CMK (cell line): ENCODE measurements at places on chromosomes 11 and 22.

DNA sequence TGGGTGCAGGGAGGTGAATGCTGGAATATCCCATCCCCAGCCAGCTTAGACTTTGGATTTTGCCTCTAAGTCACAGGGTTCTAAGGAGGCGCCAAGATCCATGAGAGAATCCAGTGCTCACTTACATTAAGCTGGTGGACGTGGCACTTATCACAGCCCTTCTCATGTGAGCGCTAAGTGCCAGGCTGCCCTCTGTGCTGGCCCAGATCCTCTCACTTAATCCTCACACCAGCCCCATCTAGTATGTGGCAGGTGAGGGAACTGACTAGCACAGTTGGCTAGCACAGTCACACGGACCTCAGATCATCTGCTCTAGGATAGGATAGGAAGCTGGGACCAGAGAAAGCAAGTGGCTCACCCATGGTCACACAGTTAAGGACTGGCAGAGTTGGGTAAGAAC lies 3.6 kb downstream of the HMOX1 start:
- DNase-seq = no peak

DNA sequence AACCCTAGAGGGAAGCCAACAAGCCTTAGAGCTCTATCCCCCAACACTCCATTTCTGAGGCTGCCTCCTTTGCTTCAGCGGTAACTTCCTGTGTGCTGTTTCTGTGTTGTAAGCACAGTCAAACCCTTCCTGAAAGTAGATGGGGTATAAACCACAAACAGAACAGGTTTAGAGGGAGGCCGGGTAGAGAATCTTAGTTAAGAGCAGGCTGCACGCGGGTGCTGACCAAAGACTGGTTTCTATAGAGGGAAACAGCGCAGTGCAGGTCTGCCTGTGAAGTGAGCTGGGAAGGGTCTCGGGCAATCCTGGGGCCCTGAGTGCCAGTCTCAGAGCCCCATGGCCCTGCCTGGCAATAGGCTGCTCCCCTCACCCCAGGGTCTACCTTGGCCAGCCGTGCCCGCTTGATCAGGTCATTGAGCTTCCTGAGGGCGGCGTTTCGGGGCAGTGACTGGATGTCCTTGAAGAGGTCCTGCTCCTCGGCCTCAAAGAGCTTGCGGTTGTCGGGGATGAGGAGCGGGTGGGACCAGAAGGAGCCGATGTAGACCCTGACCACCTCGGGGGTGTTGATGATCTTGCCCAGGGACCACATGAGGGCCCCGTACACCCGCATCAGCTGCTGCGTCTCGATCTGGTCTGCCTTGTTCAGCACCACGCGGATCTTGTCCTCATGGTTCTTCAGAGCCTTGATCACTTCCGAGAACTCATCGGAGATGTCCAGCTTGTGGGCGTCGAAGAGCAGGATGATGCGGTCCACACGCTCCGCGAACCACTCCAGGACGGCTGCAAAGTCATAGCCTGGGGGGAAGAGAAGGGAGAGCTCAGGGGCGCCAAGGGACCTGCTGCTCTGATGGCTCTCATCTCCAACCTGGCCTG lies 15.3 kb upstream of the CDC42BPG start:
- no peak for DNase-seq

- no peak for DNase-seq
Measured at GRCh38 chr22:47047321-47048122, 285.1 kb downstream of the TBC1D22A start.

- no peak for DNase-seq
Measured at GRCh38 chr11:131858505-131858904, 488.1 kb downstream of the NTM start.

DNA sequence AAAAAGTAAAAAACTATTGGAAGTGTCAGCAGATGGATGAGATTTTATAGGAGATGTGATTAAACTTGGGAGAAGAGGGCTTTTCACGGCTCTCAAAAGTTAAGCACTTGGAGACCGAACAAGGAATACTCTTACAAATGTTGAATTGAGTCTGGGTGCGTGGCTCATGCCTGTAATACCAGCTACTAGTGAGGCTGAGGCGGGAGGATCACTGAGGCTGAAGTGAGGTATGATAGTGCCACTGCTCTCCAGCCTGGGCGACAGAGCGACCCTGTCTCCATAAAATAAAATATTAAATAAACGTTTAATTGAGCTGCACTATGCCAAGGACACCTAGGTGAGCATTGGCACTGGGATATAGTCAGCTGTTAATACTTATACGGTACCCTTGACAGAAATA lies 1.9 kb downstream of the CEP57 start:
- DNase-seq = no peak

DNA sequence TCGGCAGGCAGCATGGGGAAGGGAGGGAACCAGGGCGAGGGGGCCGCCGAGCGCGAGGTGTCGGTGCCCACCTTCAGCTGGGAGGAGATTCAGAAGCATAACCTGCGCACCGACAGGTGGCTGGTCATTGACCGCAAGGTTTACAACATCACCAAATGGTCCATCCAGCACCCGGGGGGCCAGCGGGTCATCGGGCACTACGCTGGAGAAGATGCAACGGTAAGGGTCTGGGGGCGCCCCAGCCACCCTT lies 204 bp downstream of the FADS2 start:
- DNase-seq = no peak

DNA sequence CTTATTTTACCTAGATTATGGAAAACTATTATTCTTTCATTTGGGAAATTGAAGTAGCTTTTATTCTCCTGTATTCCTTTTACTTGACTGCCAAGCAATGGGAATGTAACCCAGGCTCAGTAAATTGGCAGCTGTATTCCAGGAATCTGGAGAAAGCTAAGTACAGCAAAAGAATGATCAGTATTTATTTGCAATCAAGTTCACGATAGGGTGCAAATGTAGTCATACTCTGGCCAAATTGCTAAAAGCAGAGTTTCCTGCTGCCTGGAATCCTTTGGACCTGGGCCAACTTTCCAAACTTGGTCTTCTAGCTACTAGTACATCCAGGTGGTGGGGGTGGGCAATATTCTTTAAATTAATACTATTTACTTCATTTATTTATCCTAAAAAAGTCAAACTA lies 286.0 kb upstream of the CTSC start:
- DNase-seq = no peak

DNA sequence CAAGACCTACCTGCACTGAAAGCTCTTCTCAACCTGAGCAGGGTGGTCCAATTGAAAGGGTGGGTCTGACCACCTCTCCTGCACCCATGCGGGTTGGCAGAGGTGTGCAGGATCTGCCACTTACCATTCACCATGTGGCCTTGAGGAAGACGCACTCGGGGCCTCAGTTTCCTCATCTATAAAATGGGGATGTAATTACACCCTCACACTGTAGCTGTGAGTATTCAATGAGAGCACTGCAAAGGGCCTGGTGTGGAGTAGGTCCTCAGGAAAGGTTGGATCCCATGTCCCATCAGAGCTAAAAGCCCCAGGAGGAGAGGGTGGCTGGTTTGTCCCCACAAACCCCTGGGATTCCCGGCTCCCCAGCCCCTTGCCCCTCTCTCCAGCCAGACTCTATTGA lies 557 bp upstream of the TAGLN start:
- DNase-seq = no peak

GRCh38 chr11:10387206-10388083 lies 67.6 kb upstream of the AMPD3 start:
- no peak for DNase-seq

DNA sequence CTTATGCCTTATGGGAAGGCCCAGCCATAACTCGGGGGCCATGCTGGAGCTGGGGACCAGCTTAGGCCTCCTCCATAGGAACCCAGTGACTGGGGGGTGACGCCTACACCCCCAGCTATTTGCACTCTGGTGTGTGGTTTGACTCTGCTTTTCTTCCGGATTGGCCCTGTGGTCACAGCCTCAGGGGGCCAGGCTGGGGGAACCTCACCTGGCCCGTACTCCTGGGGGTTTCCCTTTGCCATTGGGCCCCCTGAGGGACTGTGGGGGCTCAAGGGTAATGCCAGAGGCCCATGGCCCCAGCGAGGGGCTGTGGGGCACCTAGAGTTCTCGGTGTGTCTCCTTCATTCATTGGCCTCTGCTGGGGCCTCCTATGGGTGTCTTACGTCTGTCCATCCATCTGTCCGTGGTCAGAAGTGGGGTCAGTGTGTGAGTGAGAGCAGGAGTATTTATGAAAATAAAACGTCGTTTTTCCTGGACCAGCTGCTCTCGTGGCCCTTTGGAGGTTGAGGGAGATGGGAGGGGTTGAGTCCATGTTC lies 6.3 kb upstream of the SH3BP1 start:
- no peak for DNase-seq

GRCh38 chr22:20588092-20588842 lies 80.9 kb downstream of the MED15 start:
- no peak for DNase-seq

GRCh38 chr11:129888451-129888850 lies 6.9 kb downstream of the NFRKB start:
- DNase-seq = no peak

DNA sequence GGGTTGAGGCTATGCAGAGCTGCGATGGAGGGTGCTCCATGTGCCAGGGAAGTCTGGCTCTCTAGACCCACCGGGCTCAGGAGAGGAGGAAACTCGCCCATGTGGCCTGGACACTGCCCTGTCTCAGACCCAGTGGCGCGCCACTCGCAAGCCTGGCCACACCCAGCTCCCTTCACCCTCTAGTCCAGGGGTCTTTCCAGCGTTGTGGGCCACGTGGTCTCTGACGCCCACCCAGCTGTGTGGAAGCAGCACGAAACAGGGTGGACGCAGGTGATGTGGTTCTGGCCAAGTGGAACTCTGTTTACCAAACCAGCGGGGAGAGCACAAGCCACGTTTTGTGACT lies 28.2 kb downstream of the PPIL2 start:
- DNase-seq = no peak

- no peak for DNase-seq
Measured at GRCh38 chr11:103358251-103358650, 249.0 kb downstream of the DYNC2H1 start.

GRCh38 chr22:46895753-46896152 lies 133.3 kb downstream of the TBC1D22A start:
- DNase-seq = no peak

DNA sequence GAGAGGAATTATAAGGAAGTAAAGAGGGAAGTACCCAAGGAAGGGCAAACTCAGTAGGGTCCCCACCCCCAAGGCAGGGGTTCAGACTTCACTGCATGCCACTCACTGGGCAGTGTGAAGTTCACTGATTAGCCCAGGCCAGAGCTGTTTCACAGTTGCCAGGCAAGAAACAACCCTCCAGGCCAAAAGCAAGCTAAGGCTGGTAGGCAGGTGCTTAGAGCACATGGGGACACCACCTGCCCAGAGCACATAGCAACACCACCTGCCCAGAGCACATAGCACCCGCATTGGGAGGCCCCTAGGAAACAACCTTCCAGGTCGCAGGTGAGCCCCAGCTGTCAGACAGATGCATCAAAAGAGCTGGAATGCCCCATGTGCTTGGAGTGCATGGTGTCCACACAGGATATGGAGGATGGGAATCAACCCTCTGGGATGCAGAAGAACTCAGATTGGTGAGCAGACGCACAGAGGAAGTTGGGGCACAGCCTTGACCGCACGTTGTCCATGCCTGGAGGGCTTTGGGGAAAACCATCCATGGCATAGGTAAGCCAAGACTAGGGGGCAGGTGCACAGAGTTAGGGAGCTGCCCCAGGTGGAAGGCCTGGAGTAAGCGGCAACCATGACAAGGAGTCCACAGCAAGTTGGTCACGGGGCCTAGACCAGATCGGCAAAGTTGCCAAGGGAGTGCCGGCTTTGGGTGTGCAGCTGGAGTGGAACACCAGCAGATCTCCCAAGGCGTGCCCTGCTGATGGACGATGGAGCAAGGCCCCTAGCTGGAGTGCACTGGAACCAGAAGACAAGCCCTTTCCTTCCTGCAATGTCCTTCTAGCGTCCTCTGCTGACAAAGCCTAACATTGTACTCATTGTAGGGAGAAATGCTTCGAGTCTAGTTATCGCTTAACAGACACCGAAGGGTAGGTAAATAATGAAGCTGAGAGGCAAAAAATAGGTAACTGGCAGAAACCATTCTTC lies 7.8 kb upstream of the TMEM216 start:
- no peak for DNase-seq

- no peak for DNase-seq
Measured at GRCh38 chr22:28714043-28714628, 27.5 kb downstream of the CHEK2 start.

DNA sequence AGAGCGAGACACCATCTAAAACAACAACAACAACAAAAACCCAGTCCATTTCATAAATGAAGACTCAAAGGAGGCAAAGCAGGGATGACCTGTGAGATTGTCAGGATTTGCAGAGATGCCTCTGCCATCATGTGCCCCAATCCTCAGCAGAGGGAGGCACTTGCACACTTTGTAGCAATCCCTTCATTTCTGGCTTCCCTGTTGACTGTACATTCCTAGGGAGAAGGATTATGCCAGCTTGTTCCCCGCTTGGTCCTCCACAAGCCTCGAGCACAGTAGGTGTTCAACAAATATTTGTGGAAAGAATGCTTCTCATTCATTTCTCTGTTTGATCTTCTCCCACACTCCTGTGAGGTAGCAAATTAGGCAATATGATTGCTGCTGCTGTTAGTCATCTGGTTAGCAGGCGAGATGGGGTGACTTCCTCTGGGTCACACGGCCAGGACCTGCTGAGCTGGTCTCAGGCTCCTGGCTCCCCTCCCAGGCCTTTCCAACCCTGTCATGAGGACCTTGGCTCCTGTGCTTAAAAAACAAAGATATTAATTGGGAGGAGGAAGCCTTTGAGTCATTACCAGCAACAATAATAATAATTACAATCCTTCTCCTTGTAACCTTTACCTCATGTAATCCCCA lies 34.1 kb downstream of the LIF start:
- DNase-seq = no peak

- DNase-seq = no peak
Measured at GRCh38 chr11:16572945-16573344, 165.5 kb upstream of the C11orf58 start.

DNA sequence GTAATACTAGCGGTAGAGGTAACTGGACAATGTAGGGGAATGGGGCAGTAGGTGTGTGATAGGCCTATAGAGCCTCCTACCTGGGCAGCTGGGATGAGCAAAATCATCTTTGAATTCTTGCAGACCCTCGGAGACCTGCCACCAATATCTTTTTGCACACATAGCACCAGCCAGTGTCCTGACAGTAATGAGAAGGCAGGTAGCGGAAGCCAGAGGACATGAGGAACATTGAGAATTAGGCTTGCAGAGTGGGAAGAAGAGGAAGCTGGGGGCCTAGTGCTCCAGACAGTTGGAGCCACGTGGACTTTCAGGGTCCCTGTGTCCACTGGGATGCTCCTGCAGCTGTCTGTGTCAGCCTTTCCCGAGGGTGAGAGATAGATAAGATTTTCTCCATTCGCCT lies 17.2 kb upstream of the SYT13 start:
- DNase-seq = no peak

- no peak for DNase-seq
Measured at GRCh38 chr11:120911943-120912342, 112.0 kb upstream of the TBCEL start.

GRCh38 chr11:116132273-116132978 lies 628.2 kb upstream of the CADM1 start:
- DNase-seq = no peak

DNA sequence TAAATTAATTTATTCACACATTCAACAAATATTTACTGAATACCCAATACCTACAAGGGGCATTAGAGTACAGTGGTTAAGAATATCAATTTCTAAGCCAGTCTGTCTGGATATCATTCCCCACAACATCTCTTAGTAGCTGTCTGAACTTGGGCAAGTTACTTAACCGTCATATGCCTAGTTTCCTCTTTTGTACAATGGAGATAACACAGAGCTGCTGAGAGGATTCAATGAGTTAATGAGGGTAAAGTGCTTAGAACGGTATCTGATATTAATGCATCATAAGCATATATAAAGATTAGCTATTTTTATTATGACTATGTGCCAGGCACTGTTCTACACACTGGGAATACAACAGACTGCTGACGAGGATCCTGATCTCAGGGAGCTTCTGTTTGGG lies 116.4 kb downstream of the APOL5 start:
- no peak for DNase-seq
